Stimulated activated CD8-positive, alpha-beta memory T cell treated with anti-CD3 and anti-CD28 coated beads, Interleukin-15, amount 100 ng/mL, for 24 hours (primary cell): ENCODE measurements at places on chromosomes 7 and 10.

- DNase-seq, result no peak
Observed at GRCh38 chr10:55629793-55630490, 731.1 kb downstream of the ZWINT start.

GRCh38 chr7:12771378-12771877, 84.0 kb downstream of the ARL4A start:
- DNase-seq, result no peak

GRCh38 chr7:159280008-159280407, 135.3 kb upstream of the VIPR2 start:
- no peak for DNase-seq

DNA sequence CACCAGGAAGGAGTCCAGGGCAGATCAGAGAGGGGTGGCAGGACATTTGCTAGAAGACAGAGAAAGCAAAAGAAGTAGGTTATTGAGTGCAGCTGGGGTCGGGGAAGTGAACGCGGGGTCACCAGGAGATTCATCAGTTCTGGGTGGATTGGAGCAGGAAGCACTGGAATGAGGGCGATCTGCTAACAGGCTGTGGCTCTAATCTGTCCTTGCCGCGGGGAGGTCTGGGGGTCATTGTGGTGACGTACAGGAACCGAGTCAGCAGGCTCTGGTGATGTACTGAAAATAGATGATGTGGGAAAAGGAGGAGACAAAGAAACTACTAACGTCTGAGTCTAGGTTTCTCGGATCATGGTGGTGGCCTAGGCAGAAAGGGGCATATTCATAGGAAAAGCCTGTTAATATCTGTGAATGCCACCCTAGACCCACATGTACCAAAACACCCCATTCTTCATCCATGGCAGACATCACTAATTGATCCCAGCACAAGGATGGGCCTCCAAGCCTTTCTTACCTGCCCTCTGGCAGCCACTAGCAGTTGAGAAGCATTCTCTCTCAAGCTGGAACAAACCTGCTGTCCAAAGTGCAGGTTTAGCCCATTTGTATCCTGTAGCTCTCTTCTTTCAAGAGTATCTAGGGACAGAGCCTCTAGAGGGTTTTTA, 134.5 kb downstream of the C10orf105 start:
- no peak for DNase-seq

DNA sequence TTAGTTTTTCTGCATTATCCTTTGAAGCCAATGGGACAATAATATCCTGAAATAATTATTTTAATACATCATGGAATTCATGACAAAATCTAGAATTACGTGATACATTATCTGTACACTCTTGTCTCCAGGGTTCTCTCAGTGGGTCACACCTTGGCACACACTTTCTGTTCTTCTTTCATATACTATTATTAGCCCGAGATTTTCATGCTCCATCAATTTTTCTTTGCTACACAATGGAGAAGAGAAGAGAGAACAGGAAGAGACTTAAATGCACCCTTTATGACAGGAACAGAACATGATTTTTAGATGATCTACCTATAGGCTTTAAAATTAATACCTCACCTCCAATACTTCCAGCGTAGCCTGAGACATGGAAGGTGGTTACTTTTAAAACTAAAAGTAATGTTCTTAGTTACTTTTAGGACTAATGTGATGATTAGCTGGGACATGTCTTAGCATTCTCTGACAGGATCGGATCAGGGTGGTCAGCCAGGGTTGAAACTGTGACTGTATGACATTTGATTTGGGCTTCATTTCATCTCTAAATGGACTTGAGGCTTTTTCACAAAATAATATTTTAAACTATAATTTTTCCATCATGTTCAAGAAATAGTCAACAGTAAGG, 148.2 kb upstream of the WNT16 start:
- DNase-seq, result no peak
